Activated B cell treated with CpG ODN at 0.5 μM for 24 hours (primary cell): ENCODE measurements at places on chromosomes 16 and 17. TPM values are rescaled to one million over a fixed set of nuclear protein-coding genes. Genes with fewer than 3 reads are reported as not detected.

Gene COPZ2
- total RNA-seq = 3.3 and 4.1 TPM in 2 replicates

Gene AGRP
- total RNA-seq = not detected in 2 replicates

Gene RAB26
- 0.61 TPM in 1 of 2 replicates, not detected in the other for total RNA-seq

Gene MSL1
- total RNA-seq = 84.5 and 101 TPM in 2 replicates

Gene EPX
- total RNA-seq = not detected in 2 replicates

Gene MYO15B
- total RNA-seq = 207 and 264 TPM in 2 replicates

Gene GPR139
- not detected in 2 replicates for total RNA-seq

GRCh38 chr17:673200-673681 is 41.4 kb downstream of the VPS53 start:
- no peak for DNase-seq

GRCh38 chr16:57513371-57514102 is 22.8 kb downstream of the CCDC102A start:
- no peak for DNase-seq

DNA sequence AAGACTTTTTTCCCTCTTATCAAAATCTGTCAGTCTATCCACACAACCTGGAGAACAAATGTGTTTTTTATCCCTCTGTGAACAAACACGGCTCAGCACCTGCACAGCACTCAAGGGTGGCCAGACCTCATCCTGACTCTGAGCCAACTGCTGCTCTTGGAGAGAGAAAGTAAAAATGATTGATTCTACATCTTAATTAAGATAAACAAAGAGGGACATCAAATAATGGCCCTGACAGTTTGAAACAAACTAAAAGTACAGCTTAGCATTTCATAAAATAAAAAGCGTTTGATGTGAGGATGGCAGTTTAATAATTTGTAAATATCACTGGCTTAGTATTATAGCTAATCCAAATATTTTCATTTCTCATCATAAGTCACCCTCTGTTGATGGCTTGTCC is 106.2 kb downstream of the SNX11 start:
- DNase-seq = no peak

- DNase-seq = no peak
Measured at GRCh38 chr17:62921817-62922216, 44.2 kb upstream of the TANC2 start.

DNA sequence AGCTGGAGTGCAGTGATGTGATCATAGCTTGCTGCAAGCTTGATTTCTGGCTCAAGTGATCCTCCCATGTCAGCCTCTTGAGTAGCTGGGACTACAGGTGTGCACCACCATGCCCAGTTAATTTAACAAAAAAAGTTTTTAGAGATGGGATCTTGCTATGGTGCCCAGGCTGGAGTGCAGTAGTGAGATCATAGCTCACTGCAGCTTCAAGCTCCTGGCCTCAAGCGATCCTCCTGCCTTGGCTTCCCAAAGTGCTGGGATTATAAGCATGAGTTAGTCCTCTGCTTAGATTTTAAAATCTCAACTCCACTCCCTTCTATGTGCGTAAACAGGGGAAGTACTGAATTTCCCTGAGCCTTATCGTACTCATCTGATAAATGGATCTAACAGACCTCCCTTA is 6.3 kb downstream of the RABEP2 start:
- DNase-seq = no peak

DNA sequence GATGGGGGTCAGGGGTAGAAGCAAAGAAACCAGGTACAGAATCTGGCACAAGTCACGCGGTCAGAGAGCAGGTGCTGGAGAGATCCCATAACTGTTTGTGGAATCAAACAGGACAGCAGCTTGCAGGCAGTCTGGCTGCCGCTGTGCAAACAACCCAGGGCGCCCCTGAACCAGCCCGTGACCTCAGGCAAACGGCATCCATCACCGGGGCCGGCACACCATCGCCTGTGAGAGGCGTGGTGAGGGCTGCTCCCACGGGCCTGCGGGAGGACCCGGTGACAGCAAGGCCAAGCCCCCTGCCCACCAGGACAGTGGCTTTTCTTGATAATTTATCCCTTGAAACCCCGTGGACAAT is 47.9 kb downstream of the CBFA2T3 start:
- DNase-seq = no peak
